Jurkat, Clone E6-1 (cell line): ENCODE measurements at places on chromosomes 5 and 9.

- DNase-seq = no peak
Observed at GRCh38 chr9:99078717-99079116, 26.2 kb upstream of the TGFBR1 start.

- DNase-seq = no peak
Observed at GRCh38 chr5:78076351-78076750, 218.1 kb downstream of the AP3B1 start.

DNA sequence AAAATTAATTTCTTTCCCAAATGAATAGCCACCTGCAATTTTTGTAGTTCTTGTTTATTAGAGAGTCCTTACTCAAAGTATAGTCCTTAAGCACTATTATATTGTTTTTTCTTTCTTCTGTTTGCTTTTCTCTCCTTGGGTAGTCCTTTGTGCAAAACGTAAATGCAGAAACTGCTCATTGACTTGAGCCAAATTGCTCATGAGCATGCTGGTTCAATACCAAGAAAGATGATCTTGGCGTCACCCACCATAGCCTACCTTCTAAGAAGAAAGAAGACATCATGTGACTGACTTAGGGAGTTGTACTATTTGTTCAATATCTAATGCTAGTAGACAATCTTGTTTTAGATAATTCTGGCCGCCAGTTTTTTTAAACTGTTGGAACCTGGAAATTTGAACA, 248.8 kb upstream of the DMRT1 start:
- DNase-seq = no peak

GRCh38 chr9:115109486-115109885, 8.5 kb downstream of the TNC start:
- DNase-seq = no peak

- no peak for DNase-seq
Observed at GRCh38 chr5:14415024-14415697, 166.4 kb upstream of the OTULINL start.
